ENCODE measurements at places on chromosomes 2 and 18.
A peak's percentile ranks its signal among the peaks of the same experiment; 100 is the strongest.

GRCh38 chr2:102662833-102663232, 43.5 kb downstream of the SLC9A2 start:
- DNase-seq: no peak

DNA sequence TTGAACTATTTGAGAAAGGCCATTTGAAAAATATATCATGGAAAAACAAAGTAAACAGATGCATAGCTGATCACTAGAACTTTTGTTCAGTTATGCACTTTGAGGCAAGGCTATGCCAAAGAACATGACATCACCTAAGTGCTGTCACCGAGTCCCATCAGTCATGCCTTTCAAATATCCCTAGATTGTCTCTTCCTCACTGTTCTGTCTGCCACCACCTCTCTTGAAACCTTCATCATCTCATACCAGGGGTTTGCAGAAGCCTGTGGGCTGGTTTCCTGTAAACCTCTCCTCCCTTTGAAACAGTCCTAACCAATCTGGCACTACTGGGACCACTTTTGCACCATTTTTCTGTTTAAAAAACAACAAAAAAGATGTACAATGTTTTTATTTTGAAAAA, 12.3 kb upstream of the RAPH1 start:
- no peak for DNase-seq

- no peak for DNase-seq
These were observed 51.4 kb downstream of the FAM178B start for GRCh38 chr2:96934831-96935540.

GRCh38 chr2:48080534-48081316, 174.4 kb upstream of the FBXO11 start:
- no peak for DNase-seq

DNA sequence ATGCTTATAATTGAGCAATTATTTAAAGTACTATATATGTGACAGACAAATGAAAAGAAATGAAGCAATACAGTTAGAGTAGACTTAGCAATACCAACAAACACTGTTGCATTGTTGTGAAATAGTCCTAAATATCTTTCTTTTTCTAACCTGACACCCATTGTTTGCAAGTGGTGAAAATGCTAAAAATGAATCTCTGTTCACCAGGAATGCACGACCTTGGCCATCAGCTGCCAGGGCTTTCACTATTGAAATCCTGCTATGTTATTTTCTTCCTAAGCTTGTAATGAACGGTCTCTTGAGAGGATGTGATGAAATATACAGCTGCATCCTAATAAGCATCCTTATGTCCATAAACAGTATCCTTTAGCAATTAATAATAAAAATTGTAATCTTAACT, 136.2 kb upstream of the MGAT5 start:
- no peak for DNase-seq

DNA sequence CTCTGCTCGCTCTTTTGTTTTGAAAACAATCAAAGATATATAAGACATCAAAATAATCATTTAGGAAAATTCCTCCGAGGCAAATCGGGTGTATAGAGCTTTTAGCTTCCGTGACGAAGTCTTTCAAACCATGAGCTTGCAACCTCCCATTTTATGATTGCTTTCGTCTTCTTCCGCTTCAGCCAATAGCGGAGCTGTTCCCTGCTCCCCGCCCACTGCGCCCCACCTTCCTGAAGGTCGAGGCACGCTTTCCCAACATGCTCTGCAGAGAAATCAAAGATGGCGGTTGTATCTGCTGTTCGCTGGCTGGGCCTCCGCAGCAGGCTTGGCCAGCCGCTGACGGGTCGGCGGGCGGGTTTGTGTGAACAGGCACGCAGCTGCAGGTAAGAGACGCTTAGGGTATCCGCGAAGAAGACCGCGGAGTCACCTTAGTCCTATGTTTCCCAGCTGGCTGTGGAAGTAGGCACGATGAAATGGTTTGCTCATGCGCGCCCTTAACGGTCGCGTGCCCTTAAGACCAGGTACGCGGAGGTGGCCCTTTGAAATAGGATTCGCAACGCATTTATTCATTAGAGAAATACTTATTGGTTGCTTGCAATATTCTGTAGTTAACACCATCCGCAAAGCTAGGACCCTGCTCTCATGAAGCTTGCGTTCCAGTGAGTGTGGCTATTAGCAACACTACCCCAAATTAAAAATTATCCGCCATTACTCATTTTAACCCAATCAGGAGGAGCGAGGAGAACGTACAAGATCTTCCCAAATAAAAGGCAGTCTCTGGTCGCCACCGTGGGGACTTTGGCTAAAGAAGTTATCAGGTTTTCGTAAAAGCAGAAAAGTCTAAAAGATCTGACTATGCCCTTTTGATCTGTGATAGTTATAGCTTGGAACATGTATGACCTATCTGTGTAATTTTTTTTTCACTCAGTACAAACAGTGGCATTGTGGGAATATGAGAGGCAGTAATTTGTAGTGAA, at the start of gene PTCD3:
PTCD3 (plus strand) TSS at position 267 of the 977 bp plus-strand sequence; CDS start at position 280, 13 bp downstream.
- DNase-seq: peak; percentile 93

GRCh38 chr2:83900862-83901261, 558.2 kb downstream of the SUCLG1 start:
- DNase-seq: no peak

- DNase-seq: no peak
These were observed 1284.2 kb upstream of the PIK3C3 start for GRCh38 chr18:40670668-40671375.

Measured in NCI-H1436 (cell line).